ENCODE measurements at places on chromosomes 6 and 20.
A peak's percentile ranks its signal among the peaks of the same experiment; 100 is the strongest.

DNA sequence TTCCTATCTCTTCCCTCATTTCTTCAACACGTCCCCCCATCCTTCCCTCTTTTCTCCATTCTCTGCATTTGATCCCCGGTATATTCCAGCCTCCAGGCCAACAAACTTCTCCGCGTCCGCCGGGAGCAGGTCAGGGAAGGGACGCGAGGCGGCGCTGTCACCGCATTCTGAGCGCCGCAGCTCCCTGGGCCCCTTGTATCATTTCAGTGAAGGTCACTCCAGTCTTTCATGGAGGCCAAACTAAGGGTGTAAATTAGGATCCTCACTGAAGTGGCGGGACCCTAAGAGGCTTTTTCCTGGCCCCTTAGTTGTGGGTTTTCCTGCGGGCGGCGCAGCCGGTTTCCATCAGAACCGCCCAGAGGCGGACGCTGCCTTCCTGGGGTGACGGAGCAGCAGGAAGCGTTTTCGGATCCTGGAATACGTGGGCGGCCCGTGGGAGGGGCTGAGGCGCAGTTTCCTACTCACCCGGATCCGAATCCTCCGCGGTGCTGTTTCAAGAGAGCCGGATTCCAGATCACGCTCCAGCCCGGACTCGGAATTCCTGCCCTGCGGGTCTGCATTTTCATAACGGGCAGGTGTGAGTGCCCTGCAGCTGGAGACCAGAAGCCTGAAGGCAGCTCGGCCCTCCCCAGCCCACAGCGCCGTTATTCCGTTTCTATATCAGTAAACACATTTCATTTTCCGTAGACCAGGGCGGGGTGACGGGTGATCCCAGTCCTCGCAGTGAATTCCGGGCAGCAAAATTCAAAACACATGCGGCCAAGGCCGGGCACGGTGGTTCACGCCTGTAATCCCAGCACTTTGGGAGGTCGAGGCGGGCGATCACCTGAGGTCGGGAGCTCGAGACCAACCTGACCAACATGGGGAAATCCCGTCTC, 3.6 kb upstream of the MICA start:
- DNase-seq: peak; percentile 59

GRCh38 chr6:133595111-133595761, 293.7 kb upstream of the TCF21 start:
- no peak for DNase-seq

DNA sequence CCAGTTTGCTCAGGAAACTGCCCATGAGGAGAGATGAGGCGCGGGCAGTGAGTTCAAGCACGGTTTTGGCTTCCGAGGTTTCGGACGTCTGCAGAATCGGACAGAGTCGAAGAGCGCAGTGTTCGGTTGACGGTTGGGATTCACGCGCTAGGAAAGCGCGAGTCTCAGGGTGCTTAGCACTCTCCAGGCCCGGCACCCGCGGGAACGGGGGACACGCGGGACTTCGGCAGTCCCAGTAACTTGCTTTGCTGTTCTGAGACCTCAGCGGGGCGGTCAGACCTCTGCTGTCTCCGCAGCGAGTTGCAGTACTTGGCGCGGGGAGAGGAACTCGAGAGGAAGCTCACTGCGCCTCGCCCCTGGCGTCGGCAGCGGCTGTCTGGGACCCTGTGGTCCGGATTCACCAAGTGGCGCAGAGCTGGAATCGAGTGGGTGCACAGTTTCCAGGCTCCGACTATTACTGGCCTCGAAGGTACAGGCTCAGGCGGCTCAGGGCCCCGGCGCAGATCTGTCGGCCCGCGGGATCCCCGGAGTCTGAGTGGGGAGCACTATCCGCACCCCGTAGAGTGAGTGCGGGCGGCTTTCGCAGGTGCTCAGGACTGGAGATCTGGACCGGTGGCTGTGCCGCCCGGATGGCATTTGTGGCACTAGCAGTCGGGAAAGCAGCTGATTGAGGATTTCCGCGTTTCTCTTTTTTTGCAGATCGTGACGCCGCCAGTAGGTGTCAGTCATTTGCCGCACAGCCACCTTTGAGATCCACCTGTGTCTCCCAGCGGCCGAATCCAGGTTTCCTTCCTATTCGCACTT, at the start of gene POM121L2:
TSS of gene POM121L2 (minus strand) at position 128 of the 804 bp plus-strand sequence. CDS start at position 25, 103 bp downstream.
- peak; percentile 49 for DNase-seq

DNA sequence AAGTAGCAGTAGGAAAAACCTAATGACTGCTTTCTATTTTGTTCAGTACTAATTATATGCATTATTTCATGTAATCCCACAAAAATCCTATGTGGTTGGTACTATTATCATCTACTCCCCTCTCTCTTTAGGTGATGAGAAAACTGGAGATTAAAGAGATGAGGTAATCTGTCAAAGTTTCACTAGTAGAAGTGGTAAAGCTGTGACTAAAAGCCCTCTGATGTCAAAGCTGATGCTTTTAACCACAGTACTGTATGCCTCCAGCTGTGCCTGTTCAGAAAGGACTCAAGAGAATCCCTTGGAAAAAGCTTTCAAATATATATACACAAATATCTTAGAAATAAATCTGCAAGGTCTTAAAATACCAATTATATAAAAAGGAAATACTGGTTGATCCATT, 38.0 kb downstream of the PHIP start:
- no peak for DNase-seq

GRCh38 chr6:90350689-90351554, 54.3 kb upstream of the BACH2 start:
- DNase-seq: no peak

DNA sequence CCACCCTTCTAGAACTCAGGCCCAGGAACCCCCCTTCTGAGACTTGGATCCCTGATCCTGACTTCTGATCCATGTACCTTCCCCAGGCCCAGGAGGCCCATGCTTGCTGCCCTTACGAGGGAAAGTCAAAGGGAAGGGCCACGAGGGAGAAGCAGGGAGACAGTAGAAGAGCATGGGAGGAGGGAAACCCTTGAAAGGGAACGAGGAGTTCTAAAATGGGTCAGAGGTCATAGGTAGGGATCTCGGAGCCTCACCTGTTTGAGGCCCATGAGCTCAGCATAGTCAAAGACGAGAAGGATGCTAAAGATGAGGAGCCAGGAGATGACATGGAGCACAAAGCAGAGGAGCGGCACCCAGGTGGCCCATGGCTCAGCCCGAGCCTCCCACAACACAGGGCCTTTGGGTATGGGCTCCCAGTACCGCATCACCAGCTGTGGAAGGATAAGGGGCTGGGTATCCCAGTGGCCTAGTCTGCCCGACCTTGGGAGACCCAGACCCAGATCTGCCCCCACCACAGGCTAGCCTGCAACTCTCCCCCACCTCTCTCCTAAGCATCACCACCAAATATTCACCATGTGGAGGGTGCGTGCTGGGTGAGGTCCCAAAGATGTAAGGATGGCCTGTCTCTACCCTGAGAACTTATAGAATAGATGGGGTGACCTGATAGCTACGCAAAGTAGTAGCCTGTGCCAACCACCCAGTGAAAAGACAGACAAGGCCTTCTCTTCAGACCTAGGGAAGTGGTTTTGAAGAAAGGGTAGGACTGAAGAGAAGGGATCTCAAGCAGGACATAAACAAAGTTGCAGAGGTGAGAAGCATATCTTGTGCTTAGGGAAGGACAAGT, 1.5 kb downstream of the NRM start:
- no peak for DNase-seq

DNA sequence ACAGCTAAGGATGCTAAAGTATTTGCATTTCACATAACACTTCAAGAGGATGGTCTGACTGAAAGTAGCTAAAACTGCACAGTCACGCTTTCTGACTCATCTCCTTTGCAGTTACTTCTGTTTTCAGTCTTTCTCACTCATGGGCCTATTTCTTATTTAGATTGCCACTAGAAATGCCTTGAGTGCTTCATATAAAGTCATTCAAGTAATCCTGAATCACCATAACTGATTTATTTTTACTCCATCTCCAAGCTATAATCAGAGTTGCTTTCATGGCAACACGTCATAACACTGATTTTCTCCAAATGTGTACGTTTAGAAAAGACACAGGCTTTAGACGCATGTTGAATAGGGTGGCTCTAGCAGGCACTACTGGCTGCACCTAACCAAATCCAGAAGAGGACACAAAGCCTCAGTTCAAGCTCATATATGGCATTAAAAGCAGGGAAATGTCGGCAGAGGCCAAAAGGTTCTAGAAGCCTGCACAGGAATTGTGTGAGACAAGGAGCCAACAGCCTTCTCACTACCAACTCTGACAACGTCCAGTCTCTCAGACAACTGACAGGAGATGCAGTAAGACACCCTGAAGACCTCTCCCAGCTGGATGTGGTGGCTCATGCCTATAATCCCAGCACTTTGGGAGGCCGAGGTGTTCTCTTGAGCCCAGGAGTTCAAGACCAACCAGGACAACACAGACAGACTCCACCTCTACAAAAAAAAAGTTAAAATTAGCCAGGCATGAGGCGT, 64.1 kb upstream of the BEND6 start:
- peak; percentile 13 for DNase-seq
